OCI-M1 (cell line): ENCODE measurements at places on chromosomes 6 and 20.

DNA sequence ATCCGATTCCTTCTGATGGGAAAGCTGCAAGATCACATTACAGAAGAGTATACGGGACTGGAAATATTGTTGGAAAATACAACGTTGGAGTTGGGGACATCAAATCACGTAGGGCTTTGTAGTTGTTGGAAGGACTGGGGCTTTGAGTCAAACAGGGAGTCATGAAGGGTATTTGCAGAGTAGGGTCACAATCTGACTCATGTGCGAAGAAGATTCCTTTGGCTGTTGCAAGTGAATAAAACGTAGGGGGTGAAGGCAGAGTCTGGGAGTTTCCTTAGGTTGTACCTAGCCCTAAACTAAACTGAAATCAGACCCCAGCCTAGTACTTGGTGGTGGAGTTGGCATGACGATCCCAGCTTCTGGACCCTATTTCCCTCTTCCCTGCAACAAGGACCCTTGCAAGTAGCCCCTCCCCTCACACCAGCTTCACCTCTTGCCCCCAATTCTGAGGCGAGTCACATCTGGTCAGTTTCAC lies 32.3 kb downstream of the SNX5 start:
- DNase-seq: no peak

- DNase-seq: no peak
Observed at GRCh38 chr6:30810813-30811339, 66.5 kb upstream of the IER3 start.

DNA sequence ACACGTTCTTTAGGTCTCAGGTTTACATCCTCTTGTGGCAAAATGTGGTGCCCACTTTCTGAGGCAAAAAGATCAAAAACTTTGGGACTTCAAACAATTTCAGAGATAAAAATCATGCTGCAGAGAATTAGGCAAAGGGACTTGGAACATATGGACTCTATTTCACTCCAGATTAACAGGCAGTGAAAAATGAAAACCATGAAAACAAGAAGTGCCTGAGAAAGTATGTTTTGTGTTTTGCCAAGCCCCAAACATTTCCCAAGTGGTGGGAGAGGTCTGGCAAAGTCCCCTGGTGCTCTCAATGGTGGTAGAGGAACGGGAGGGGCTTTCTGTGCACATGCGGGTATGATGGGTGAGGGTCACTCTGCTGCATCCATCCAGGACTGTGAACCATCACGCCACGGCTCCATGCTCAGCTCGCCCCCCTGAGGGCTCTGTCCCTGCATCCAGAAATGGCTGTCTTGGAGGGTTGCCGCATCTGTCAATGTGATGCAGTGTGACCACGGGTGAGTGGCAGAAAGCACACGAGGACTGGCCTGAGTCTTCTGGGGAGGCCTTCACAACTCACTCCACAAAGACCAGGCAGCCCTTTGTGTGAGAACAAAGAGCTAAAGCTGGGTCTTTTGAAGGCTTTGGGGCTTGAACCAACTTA lies 43.2 kb upstream of the TBC1D7 start:
- no peak for DNase-seq

DNA sequence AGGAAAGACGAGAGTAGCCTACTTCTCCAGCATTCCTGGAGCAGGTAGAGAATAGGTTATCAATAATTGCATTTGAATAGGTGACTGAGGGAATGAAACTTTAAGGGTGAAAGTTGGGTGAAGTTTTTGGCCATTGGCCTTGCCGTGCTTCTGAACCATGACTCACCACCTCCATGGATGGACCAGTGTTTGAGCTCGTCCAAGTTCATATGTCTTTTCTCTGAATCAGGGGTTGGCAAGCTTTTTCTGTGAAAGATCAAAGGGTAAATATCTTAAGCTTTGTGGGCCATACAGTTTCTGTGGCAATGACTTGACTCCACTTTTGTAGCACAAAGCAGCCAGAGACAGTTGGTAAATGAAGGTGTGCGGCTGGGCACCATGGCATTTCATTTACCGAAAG lies 31.8 kb downstream of the SNRNP48 start:
- DNase-seq: no peak

DNA sequence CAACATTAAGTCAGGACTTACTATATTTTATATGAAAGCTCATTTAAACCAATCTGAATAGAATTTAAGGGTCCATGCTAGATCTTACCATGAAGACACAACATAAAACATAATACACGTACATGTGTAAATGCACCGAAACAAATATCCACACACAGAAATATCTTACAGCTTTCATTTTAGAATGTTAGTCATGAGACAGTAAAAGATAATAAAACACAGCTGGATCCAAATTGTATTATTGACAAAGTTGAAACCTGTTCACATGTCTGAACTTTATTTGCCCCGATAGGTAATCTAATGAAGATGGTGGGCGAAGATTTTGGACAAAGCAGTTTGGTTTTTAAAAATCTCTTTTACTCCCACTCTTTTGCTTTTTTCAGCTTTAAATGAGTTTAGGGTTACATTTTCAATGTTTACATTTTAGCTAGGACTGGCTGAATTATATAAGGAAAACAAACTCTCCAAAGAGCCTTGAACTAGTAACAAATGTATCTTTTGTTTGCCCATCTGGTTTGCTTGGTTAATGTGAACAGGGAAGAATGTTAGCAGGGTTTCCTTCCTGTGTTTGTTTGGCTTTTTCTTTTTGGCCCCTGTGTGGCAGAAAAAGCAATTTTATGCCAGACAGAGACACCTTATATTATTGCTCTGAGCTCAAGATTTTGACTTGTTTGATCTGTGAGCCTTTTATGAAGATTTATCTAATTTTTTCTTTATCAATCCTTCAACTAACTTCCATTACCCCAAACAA lies 5.1 kb upstream of the TMEM181 start:
- no peak for DNase-seq

GRCh38 chr6:43939281-43940070 lies 169.5 kb downstream of the VEGFA start:
- DNase-seq: no peak

- DNase-seq: peak; percentile 14
Observed at GRCh38 chr6:44732243-44732642, 344.7 kb downstream of the CDC5L start.

DNA sequence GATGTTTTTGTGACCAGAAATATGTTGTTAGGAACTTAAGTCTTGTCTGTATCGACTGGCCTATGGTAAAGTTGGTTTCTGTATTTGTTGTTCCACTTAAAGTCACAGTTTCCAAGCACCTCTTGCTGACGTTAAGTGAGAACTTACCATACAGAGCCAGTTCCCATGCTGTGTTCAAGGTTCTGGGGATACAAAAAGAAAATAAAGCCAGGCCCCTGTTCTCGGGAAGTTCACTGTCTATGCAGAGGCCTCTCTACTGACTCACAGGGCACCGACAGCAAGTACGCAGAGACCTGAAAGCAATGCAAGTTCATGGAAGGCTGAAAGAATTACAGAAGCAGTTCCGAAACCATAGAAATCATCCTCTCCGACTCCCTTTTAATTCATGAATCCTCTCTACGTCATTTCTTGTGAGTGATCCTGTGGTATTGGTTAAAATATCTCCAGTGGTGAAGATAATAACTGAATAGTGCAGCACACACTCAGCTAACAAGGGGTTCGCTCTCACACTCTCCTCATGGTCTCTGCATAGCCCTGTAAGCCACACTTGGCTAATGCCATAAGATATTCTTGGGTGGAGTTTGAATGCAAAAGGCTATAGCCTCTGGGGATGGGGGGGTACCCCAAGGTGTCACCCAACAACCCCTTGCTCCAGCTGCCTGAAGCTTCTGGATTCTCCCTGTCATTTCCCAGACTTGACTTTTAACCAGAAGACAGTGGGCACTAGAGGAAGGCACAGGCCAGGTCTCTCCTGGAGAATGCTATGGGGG lies 91.2 kb upstream of the EXOC2 start:
- DNase-seq: no peak

- peak; percentile 71 for DNase-seq
Observed at GRCh38 chr20:17960927-17961586, 7.5 kb downstream of the SNX5 start.

GRCh38 chr20:7765221-7765620 lies 175.0 kb downstream of the HAO1 start:
- no peak for DNase-seq

GRCh38 chr6:99745651-99746050 lies 139.0 kb downstream of the PRDM13 start:
- no peak for DNase-seq

- no peak for DNase-seq
Observed at GRCh38 chr6:1598886-1599285, 10.8 kb upstream of the FOXC1 start.

DNA sequence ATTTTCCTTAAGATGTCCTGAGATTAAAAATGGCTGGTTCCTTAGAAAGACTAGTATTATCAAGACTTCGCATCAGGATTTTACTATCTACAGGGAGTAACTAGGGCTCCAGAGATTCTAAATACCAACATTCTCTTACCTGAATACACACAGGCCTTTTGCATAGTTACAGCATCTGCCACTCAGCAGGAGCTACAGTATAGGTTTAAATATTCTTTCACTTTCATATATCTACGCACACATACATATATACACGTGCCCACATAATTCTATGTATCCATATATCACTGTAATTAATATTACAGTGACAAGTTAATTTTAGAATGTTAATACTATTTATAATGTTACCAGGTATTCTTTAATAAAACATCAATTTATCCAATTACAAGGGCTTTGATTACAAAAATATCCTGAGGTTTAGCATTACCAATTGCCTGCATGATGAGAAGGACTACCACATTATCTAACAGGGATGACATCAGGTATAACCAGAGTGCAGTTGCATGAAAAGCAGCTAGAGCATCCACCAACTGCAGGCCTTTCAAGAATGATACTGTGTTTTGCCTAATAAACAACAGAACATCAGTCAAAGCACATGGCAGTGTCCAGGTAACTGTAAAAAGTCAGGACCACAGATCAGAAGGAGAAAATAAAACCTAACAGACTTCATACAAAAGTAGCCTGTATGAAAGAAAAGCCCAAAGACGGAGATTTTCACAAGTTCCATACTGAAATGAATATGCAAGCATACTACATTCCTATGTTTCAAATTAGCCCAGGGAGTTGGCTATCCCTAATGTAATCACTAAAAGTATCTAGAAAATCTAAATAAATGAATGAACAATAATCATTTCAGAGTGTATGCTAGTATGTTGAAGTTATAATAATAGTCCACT lies 268.7 kb downstream of the PTPRK start:
- DNase-seq: no peak

DNA sequence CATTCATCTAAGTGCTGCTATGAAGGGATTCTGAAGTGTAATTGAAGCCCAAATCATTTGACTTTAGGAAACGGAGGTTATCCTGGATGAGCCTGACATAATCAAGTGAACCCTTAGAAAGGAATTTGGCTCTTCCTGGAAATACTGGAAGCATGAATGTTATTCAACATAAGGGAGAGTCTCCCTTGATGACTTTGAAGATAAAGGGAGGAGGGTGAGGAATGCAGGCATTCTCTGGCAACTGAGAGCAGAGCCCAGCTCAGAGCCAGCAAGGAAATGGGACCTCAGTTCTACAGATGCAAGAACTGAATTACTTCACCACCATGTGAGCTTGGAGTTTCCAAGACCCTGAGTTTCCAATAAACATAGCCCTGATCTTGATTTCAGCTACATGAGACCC lies 168.2 kb downstream of the DLL1 start:
- no peak for DNase-seq

DNA sequence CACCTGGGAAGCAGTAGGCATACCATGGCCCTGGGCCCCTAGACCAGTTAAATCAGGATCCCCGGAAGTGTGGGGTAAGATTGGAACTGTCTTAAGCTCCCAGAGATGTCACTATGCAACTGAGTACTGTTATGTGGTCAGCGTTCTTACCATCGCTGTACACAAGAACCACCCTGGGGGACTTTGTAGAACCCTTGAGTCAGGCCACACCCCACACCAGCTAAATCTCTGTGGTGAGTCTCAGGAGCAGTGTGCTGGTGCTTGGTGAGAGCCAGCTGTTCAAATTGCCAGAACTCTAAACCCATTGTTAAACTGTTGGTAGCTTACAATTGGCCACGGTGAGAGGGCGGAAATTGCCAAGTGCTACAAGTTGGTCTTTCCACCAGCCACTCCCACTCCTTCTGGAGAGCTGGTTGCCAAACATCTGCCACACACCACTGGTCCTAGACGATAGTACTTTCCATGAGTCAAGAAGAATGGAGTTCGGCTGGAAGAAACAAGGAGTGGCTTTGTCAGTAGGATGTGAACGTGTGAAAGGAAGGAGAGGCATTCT lies 80.5 kb upstream of the SYNDIG1 start:
- no peak for DNase-seq

GRCh38 chr20:23036371-23036770 lies 1.3 kb downstream of the SSTR4 start:
- DNase-seq: no peak

GRCh38 chr20:38499366-38499765 lies 26.7 kb downstream of the RALGAPB start:
- no peak for DNase-seq

- peak; percentile 63 for DNase-seq
Observed at GRCh38 chr6:121759370-121759769, 323.9 kb downstream of the GJA1 start.

- DNase-seq: no peak
Observed at GRCh38 chr6:79824202-79824601, 123.2 kb downstream of the ELOVL4 start.

DNA sequence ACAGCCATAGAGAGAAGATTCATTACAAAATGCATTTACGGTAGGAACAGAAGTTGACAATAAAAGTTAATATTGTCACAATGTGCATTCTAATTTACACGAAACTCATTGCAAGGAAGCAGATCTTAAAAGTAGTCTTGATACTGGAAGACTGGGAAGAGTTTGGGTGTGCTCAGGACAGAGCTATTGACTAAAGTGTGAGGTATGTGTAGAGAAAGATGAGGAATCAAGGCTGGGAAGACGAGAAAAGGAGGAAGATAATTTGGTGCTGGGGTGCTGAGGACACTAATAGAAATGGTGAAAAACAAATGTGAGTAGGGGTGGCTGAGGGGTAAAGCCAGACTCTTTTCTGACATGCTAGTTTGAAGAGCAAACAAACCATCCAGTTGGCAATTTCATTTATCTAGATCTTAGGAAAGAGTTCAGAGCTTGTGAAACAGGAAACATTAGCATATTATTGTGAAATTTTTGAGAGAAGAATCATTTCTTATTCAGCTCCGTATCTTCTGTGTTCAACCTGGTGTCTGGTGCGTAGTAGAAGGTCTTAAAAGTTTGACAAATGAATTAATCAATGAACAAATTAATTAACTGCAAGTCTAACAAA lies 72.7 kb downstream of the ELOVL4 start:
- DNase-seq: peak; percentile 16

- peak; percentile 85 for DNase-seq
Observed at GRCh38 chr6:16800942-16801341, 39.7 kb upstream of the ATXN1 start.

DNA sequence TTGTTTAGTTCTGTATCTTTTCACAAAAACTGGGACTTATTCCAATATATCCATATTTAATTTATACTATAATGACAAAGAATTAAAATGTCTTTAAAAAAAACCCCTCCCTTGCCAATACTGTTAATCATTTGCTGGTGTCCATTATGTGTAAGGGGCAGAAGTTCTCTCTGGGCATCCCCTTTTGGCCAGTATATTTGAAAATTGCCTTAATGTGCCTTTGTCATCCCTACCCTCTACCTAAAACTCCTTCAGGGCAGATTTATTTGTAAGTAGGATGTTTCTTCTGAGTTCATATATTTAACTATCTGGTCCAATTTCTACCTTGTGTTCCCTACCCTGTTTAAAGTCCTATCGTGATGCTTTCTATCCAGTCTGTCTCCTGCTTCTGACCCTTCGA lies 62.9 kb downstream of the ARHGAP18 start:
- no peak for DNase-seq
